ENCODE measurements at places on chromosomes 13 and 19.

DNA sequence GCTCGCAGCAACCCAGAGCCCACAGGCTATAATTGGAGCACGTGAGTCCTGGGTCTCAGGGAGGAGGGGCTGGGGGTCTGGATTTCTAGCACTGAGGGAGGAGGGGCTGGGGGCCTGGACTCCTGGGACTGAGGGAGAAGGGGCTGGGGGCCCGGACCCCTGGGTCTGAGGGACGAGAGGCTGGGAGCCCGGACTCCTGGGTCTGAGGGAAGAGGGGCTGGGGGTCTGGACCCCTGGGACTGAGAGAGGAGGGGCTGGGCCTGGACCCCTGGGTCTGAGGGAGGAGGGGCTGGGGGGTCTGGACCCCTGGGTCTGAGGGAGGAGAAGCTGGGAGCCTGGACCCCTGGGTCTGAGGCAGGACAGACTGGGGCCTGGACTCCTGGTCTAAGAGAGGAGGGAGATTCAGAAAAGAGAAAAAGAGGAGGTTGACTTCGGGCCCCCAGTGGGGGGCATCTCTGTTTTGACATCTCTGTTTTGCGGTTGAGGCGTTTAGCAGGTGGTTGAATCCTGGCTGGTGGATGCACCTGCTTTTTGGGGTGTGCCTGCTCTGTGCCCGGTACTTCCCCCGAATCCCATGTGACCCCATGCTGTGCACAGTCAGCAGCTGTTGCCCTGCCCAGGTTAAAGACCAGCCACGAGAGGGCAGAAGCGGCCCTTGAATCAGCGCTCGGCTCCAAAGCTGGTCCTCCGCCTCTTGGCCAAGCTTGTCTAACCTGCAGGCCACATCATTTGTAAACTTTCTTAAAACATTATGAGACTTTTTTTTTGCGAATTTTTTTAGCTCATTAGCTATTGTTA is 10.5 kb downstream of the PVR start:
- peak; percentile 87 for DNase-seq

DNA sequence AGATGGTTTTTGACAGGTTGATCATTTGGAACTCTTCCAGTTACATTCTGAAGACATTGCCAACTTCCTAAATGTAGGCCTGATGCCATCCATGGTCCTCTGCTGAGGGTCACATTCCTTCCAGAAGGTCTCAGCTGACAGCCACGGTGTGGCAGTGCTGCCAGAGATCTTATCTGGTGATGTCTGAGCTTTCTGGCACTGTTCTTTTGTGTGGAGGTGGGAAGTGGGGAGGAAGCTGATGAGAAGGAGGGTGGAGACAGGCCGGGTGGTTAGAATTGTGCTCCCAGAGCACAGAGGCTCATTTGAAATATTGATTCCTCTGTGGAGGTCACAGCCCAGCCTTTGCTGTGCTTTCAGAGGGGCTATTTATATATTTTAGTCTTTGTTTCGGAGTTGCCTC is 16.1 kb upstream of the MTIF3 start:
- no peak for DNase-seq

GRCh38 chr13:32881777-32882145 is 134.5 kb upstream of the KL start:
- no peak for DNase-seq

- DNase-seq = no peak
Measured at GRCh38 chr13:40920826-40921225, 98.3 kb downstream of the ELF1 start.

GRCh38 chr19:35109395-35110112 is 6.1 kb upstream of the FXYD3 start:
- DNase-seq = no peak

DNA sequence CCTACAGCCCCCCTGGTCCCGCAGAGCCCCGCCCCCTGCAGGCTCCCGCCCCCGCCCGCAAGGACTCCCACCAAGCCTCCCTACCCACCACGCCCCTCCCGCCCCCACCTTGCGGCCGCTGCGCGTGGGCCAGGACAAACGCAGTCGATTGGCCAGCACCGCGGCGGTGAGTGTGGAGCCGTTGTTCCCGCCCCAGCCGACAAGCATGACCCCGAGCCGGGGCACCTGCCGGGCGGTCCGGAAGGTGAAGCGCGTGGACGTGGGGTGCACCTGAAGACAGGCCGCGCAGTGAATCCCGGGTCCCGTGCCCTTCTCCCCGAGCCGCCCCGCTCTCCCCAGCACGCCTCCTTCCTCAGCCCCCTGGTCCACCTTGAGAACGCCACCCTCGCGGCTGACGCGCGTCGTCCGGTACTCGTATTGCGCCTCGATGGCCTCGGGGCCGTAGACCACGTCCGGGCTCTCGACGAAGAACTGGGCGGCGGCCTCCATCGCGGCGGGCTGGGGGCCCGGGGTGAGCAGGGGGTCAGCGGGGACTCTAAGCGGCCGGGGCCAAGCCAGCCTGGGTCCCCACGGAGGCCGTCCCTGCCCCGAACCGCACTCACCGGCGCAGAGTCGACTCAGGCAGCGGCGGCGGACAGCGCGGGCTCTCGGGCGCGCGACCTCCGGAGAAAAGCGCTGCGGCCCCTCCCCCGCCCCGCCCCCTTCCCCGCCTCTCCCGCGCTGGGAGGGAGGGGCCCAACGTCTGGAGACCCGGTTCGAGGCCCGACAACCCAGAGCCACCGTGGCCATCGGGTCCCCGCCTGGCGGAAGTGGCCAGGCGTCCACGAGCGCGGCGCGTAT is at the start of gene ISYNA1:
Gene ISYNA1, minus strand, starts transcription at position 643 of the 840 bp plus-strand sequence. Its CDS starts 154 bp downstream, at position 489.
- DNase-seq = no peak

DNA sequence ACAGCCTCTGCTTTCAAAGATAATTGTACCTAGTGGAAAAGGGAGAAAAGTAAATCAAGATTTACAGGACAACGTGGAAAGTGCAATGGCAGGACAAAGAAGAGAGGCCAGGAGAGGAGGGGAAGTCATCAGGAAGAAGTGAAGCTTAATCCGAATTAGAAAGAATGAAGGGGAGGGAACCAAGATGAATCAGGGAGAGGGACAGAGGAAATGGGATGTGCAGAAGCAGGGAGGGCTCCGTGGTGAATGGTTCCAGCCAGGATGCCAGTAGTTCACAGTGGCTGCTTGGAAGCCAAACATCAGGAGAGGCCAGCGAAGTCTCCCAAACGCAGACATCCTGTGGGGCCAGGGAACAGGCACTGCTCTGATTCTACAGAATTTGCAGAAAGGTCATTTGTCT is 144.4 kb downstream of the LIG4 start:
- DNase-seq = no peak

DNA sequence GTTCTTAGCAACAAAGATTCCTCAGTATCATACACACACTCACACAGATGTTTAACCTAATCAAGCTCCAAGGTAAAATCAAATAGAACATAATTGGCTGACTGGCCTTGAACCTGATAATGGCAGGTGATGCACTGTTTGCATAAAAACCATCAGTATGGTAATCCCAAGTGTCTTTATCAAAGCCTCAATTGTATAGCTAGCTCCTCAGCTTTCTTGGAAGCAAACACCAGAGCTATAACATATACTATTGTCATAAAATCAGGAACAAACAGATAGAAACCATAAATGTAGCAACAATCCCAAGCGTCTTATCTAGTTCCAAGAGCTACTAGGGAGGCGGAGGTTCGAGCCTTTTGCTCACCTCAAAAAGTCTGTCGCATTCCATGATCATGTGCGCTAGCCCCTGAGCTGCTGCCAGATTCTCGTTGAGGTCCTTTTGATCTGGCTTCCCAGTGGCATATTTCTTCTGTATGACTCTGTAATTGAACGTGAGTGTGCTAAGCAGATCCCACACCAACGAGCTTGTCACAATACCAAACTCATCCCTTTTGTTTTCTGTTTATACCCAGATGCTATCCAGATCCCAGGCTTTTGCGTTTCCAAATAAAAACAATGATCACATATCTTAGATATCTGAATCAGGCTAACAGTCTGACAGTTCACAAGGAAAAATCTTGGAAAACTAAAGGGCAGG is 95.3 kb downstream of the KL start:
- no peak for DNase-seq

- no peak for DNase-seq
Measured at GRCh38 chr13:39362652-39363381, 240.2 kb downstream of the LHFPL6 start.

All from inflammatory macrophage (primary cell).